ENCODE measurements at places on chromosomes 5 and 9.

DNA sequence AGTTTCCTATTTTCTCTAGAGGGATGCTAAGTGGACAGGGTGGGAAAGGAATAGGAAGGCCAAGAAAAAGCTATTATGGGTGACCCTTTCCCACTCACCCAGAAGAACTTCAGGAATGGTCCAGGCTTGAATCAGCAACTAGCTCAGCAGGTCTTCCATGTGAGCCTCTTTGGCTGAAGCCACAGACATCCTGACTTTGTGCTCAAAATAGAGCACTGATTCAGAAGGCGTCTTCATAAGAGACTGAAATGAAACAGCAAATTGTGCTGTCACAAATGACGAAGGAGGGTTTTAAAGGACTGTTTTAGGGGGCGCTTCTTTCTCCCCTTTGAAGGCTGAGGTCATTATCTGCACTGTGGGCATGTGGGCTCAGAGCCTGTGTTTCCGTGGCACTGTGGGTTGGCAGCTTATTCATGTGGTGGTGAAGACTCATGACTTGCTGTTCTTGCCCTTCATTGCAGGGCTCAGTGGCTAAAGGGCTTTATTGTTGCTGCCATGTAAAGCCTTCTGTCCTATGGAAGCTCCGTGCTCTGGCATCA is 65.8 kb upstream of the NFIL3 start:
- no peak for DNase-seq

GRCh38 chr9:105842023-105842644 is 147.8 kb downstream of the TMEM38B start:
- DNase-seq = peak; percentile 4

GRCh38 chr9:6183227-6183551 is 32.4 kb upstream of the IL33 start:
- DNase-seq = no peak

DNA sequence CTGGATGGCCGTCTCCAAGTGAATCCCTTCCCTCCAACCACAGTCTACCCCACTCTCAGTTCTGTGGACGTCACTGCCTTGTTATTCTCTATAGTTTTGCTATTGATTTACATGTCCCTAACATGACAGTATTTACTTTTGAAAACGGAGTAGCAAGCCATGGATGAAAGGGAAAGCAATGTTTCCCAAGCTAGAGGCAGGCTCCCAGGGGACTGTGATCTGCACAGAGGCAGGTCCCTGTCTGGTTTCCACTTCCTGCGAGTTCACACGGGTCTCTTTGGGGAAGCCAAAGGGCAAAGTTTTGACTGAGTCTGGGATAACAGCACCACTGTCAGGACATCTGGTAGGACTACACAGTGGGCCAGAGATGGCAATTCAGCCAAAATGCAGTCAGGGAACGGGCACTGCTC is 12.7 kb downstream of the C9orf153 start:
- no peak for DNase-seq

- no peak for DNase-seq
Observed at GRCh38 chr5:43997647-43998272, 391.5 kb downstream of the FGF10 start.

DNA sequence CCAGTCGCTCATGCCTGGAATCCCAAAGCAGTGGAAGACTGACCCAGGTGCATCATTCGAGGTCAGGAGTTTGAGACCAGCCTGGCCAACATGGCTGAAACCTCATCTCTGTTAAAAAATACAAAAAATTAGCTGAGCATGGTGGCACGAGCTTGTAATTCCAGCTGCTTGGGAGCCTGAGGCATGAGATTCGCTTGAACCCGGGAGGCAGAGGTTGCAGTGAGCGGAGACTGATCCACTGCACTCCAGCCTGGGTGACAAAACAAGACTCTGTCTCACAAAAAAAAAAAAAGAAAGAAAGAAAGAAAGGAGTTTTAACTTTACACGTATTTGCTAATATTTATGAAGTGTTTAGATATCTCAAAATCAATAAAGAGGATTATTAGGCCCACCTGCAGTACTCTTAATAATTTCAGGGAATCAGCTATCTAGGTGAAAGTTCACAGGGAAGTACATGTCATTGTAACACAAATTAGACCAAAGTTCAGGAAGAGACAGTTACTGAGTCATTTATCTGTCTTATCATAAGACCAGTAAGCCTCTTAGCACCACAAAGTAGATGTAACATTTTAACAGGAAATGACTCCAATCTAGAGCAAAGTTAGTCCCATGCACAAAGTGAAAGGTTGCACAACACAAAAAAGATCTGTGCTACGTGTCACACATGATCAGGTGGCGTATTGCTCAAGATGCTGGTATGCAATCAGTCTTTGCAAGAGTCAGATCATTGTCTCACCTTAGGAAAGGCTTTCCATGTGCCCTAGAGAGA is 34.1 kb upstream of the PLIN2 start:
- no peak for DNase-seq

GRCh38 chr5:113250341-113250953 is 184.3 kb downstream of the TSSK1B start:
- no peak for DNase-seq

DNA sequence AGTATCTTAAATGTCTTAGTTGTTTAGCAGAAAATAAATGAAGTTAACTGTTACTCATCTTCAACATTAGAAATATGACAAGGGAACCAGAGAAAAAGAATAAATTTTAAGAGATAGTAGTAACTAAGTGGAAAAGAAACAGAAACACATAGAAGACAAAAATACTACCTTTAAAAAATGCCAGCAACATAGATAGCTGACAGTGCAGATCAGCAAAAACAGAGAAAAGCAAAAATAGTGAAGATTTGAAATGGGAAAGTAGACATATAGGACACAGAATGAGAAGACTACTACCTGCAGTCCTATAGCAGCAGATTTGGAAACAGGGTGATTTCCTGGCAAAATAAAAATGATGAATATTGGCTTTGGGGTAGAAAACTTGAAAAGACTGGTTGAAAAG is 48.5 kb downstream of the ICE1 start:
- DNase-seq = no peak

GRCh38 chr9:106800701-106801270 is 62.2 kb upstream of the ZNF462 start:
- DNase-seq = no peak

DNA sequence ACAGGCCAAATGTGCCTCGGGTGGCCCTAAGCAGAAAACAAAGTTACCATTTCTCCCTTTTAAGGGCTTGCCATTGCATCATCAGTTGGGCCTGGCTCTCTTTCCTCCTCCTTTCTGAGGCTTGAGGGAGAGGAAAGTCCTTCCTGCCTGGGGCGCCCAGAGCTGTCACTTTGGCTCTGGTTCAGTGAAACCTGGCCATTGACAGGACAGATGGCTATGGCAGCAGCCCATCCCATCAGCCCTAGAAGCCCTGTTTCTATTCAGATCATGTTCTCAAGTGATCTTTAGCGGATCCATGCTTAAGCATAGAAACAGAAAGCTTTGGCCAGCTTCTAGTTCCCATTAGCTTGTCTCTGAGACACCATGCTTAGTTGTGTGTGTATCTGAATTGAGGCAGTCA is 293.4 kb downstream of the YTHDC2 start:
- peak; percentile 3 for DNase-seq

DNA sequence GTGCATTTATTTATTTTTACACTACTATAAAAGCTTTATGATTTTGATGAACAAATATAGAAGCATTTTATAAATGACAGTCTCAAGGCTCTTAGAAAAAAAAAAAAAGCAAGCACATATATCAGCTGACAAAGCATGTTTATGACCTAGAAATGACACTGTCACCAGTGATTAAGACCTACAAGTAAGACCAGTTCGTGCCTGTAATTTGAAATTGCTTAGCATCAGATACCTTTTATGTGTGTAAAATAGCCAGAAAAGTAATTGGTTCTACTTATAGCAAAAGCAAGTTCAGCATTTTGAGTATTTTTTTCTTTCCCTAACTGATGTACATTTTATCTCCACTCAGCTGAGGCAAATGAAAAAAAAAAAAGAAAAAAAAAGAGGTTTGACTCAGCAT is 808.4 kb downstream of the CDH18 start:
- DNase-seq = no peak

- DNase-seq = no peak
Observed at GRCh38 chr9:4167079-4167671, 132.7 kb downstream of the GLIS3 start.

DNA sequence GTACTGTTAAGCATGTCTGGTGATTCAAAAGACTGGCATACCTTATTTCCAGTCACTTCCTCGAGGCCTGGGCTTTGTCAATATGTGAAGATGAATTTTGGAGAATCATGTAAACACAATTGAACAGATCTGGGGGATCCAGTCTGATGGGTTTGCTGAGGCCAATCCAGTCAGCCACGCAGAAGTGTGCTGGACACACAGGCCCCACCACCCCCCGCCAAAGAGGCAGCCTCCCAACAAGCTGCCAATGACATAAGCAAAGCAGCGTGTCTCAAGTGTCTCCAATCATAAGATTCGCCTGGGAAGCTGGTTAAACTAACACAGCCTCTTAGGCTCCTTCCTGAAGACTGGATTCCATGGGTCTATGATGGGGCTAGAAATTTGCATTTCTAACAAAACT is 192.9 kb upstream of the KLF9 start:
- no peak for DNase-seq

DNA sequence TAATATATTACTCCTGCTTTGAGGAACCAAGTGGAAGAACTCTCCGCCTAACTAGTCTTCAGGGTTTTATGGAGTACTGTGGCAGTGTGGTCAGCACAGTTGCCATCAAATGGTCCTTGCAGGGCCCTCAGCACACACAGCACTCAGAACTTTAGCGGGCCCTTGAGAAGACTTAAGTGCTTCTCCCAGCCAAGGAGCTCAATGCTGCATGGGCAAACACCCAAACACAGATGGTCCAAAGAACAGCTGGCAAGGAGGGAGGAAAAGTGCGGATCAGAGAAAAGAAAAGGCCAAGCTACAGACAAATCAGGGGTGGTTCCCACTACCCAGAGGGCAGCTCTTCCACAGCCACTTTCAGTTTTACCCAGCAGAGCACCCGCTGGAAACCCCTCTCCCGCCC is 98.6 kb downstream of the SPOCK1 start:
- DNase-seq = no peak

DNA sequence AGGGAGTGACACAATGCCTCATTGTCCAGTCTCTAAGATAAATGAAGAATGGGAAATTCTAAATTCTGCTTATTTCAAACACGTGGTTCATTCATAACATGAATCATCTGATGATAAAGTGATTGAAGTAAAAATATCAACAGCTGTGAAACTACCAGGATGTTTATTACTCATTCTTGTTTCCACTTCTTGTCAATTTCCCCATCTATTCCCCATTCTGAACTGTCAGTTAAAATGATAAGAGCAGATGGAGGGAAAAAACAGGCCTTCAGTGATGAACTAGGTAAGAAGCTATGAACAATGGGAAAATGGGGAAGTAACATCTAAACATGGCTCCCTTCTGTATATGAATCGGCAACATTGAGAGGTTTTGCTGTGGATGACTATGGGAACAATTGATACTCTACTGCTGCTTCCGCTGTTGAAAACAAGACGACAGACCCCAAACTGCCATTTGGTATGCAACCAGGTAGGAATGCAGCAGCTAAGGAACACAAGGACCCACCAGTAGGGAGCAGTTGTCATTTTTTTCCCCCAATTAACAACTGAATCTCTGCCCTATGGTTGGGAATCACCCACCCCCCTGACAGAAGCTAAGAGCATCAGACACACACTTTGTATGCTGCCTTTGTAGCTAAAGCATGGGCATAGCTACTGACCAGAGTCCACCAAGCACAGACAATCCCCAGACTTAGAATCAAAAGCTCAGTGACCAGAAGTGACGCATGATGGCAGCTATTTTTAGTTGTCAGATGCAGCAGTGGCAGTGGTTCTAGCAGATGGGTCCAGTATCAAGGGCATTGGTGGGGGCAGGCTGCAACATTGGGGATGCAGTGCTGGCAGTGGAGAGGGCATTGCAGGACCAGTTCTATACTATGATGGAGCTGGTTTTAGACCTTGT is 52.9 kb upstream of the ZNF366 start:
- DNase-seq = no peak

DNA sequence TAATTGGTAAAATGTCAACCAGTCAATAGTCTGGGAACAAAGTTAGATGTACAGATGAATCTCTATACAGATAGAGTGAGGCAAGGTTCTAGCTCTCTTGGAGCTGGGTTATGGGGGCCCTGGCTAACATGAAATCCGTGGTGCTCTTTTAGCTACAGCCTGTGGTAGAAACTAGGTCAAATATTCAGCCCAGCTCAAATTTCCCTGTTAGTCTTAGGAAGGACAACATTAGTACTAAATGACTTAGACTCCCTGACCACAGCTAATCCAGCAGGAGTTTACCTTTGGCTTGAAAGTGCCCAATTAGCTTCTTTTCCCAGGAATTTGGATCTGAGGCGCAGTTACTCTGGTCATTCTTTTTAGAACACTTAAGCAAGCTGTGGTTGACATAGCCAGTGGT is 170.5 kb downstream of the DMRTA1 start:
- no peak for DNase-seq

- no peak for DNase-seq
Observed at GRCh38 chr5:77305956-77306355, 95.5 kb downstream of the PDE8B start.

GRCh38 chr9:135590486-135591079 is 29.0 kb downstream of the PAEP start:
- DNase-seq = no peak
